Cardiac septum (tissue), 1 donor: ENCODE measurements at places on chromosomes 13 and 19. TPM values are rescaled to one million over a fixed set of nuclear protein-coding genes. Genes with fewer than 3 reads are reported as not detected.
A peak's percentile ranks its signal among the peaks of the same experiment; 100 is the strongest.

- peak; percentile 83 for DNase-seq
Measured at GRCh38 chr19:38852231-38853044, 2.7 kb upstream of the HNRNPL start.

- DNase-seq = no peak
Measured at GRCh38 chr19:10195199-10195519, 406 bp upstream of the DNMT1 start.

- no peak for DNase-seq
Measured at GRCh38 chr13:110881839-110882627, 32.8 kb downstream of the ANKRD10 start.

GRCh38 chr13:27200413-27201070 lies 28.9 kb upstream of the USP12 start:
- DNase-seq = no peak

ZFP30 gene
- 6.6 TPM for total RNA-seq

DNA sequence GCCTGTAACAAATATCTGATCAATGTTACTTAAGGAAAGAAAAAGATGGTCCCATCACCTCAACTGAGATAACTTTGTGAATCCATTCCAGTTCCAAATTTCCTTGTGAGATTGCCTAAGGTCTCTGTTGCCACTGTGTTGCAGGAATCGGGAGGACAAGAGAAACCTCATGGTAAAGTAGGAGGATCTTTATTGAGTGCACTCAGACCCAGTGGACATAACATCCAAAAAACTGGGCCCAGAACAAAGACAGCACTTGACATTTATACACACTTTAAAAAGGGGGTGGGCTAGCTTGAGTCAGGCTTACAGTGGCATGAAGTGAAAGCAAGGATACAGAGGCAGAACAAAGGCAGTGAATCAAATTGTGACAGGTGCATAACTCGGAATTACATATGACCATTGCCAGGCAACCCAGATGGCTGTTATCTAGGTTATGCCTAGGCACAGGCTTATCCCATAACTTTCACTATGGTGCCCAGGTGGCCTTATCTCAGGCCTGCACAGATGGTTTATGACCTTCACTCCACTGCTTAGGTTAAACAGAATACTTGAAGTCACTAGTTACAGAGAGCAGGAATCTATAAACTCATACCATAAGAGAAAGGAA lies 459.4 kb upstream of the PCDH20 start:
- DNase-seq = no peak

GRCh38 chr19:49513746-49514118 lies 1.3 kb downstream of the FCGRT start:
- DNase-seq = no peak

DGKH gene
- 13.5 TPM for total RNA-seq

NHLRC3 gene
- 13.2 TPM for total RNA-seq

GRCh38 chr13:40146063-40146462 lies 490.6 kb downstream of the COG6 start:
- no peak for DNase-seq

- no peak for DNase-seq
Measured at GRCh38 chr19:55044771-55045716, 7.0 kb upstream of the GP6 start.

DNA sequence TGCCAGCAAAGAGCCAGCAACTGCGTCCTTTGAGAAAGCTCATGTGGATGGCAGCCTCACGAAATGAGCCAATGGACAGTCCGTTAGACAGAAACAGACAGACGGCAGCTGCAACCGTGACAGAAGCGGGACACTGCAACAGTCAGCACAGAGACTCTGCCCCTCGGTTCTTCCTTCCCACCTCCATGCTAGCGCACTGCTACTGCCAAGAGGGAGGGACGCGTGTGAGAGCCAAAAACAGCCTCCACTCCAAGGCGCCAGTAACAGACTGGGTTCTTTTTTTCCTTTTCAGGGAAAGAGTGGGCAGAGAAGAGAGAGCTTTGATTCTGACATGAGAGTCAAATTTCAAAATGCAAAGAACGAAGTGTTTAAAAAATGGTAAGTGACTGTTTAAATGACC lies 77.5 kb downstream of the SERP2 start:
- no peak for DNase-seq

ZNF730 gene
- total RNA-seq = 0.57 TPM

DNA sequence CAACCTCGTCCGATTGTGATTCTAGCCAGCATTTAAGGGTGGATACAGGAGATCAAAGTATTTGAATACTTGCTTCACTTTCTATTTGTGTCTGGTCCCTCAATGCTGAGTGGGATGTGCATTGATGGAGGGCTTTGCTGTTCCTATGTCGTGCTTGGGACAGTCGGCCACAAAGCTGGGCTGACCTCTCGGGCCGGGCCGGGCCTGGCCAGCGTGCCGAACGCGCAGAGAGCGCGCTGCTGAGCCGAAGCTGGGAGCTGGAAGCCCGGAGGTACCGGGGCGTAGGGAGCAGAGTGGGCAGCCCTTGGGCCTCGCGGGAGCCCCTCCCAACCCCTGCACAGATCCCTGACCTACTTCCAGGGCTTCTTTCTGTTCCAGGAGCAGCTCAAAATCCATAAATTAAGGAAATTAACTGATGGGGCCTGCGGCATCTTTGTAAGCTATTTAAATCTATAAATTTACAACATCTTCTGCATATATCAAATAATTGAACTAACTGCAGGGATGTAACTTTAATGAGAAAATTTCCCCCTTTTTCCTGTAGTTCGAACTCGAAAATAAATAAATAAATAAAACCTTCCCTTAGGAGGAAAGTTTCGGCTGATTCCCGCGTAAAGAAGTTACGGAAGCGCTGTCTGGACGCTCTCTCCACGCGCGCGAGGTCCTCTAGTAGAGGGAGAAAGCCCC lies 1.8 kb upstream of the KCTD15 start:
- no peak for DNase-seq
